ENCODE measurements at places on chromosomes 13 and 19. TPM values are rescaled to one million over a fixed set of nuclear protein-coding genes. Genes with fewer than 3 reads are reported as not detected.

POGLUT2 gene
- 9.8 TPM for total RNA-seq

CHST8 gene
- 5.3 TPM for total RNA-seq

GTF3A gene
- total RNA-seq: 94.6 TPM

KCNC3 gene
- 1.2 TPM for total RNA-seq

PHLDB3 gene
- total RNA-seq: 1.2 TPM

NLRP5 gene
- not detected for total RNA-seq

PTPRS gene
- total RNA-seq: 181 TPM

FAM124A gene
- total RNA-seq: 8.6 TPM

WDR88 gene
- not detected for total RNA-seq

IGFL3 gene
- total RNA-seq: not detected

FAAP24 gene
- 1.6 TPM for total RNA-seq

C1QTNF9B gene
- total RNA-seq: 0.41 TPM

ZNF534 gene
- total RNA-seq: 3.3 TPM

KCNRG gene
- 31.8 TPM for total RNA-seq

CEACAM16 gene
- not detected for total RNA-seq

OR7D2 gene
- total RNA-seq: not detected

LENG9 gene
- total RNA-seq: 4.5 TPM

C19orf38 gene
- total RNA-seq: 0.82 TPM

SMIM24 gene
- not detected for total RNA-seq

CYP4F12 gene
- 0.41 TPM for total RNA-seq

DBP gene
- 4.9 TPM for total RNA-seq

ZNF98 gene
- 3.7 TPM for total RNA-seq

MTUS2 gene
- 7.3 TPM for total RNA-seq

ANKLE1 gene
- 0.82 TPM for total RNA-seq

ZSCAN4 gene
- total RNA-seq: not detected

IGLON5 gene
- 4.1 TPM for total RNA-seq

EDDM13 gene
- not detected for total RNA-seq

GPC6 gene
- 9.0 TPM for total RNA-seq

ZNF93 gene
- total RNA-seq: 27.3 TPM

GFY gene
- total RNA-seq: not detected

MBD3L2 gene
- total RNA-seq: not detected

ACER1 gene
- not detected for total RNA-seq

CALR3 gene
- total RNA-seq: not detected

RFPL4AL1 gene
- not detected for total RNA-seq

PCDH17 gene
- total RNA-seq: 94.2 TPM

DACT3 gene
- 17.5 TPM for total RNA-seq

ZNF135 gene
- 11.8 TPM for total RNA-seq

ADGRE3 gene
- not detected for total RNA-seq

ADAMTS10 gene
- 34.6 TPM for total RNA-seq

TLE6 gene
- total RNA-seq: 0.82 TPM

RAB3A gene
- 42.0 TPM for total RNA-seq

CBARP gene
- 5.3 TPM for total RNA-seq

IFNL1 gene
- total RNA-seq: not detected

MATK gene
- total RNA-seq: 15.5 TPM

ZNF540 gene
- 21.6 TPM for total RNA-seq

PDX1 gene
- not detected for total RNA-seq

PRTN3 gene
- 1.2 TPM for total RNA-seq

FXYD7 gene
- 10.6 TPM for total RNA-seq

NAPA gene
- total RNA-seq: 43.2 TPM

ZNF541 gene
- total RNA-seq: under 0.01 TPM

SWSAP1 gene
- total RNA-seq: 0.82 TPM

PRSS57 gene
- total RNA-seq: not detected

RASA3 gene
- total RNA-seq: 12.6 TPM

KLF1 gene
- 0.41 TPM for total RNA-seq

Data from frontal cortex (tissue), 4 donors.